ENCODE measurements at places on chromosomes 12 and 14. TPM values are rescaled to one million over a fixed set of nuclear protein-coding genes. Genes with fewer than 3 reads are reported as not detected.

The KLRD1 gene
- 0.37 TPM for polyA plus RNA-seq

The KRT81 gene
- polyA plus RNA-seq: not detected

The HAL gene
- polyA plus RNA-seq: not detected

The ALX1 gene
- polyA plus RNA-seq: 0.90 TPM

The ENDOU gene
- 0.28 TPM for polyA plus RNA-seq

The B4GALNT3 gene
- 11.3 TPM for polyA plus RNA-seq

The SELPLG gene
- polyA plus RNA-seq: 3.7 TPM

The ZFHX2 gene
- 6.1 TPM for polyA plus RNA-seq

The CCNK gene
- polyA plus RNA-seq: 12.8 TPM
